Stimulated activated CD8-positive, alpha-beta memory T cell treated with anti-CD3 and anti-CD28 coated beads, Interleukin-7, amount 100 ng/mL, for 1 hour (primary cell): ENCODE measurements at places on chromosomes 7 and 10.

DNA sequence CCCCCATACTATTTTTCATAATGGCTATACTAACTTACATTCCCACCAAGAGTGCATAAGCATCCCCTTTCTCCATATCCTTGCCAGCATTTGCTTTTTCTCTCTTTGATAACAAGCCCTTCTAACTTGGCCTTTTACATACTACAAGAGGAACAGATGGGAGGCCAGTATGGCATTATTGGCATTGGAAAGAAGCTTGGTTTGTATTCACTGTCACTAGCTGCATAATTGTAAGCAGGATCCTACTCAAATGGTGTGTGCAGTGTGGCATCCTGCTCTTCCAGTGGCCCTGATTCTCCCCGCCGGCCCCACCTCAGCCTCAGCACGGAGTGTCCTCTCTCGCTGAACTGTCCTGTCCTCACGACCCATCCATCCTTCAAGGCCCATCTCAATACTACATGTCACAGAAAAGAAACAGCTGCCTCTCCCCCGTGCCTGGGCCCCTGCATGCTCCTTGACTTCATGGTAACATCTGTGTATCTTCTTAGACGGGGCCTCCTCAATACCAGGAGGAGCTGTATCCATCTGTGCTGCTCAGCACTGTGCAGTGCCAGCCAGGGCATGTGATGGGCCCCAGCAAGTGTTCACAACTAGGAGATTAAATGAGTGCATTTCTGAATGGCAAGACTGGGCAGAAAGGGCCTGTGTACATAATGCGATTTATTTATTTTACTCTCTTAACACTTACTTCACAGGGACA is 205.2 kb downstream of the COBL start:
- DNase-seq = no peak

DNA sequence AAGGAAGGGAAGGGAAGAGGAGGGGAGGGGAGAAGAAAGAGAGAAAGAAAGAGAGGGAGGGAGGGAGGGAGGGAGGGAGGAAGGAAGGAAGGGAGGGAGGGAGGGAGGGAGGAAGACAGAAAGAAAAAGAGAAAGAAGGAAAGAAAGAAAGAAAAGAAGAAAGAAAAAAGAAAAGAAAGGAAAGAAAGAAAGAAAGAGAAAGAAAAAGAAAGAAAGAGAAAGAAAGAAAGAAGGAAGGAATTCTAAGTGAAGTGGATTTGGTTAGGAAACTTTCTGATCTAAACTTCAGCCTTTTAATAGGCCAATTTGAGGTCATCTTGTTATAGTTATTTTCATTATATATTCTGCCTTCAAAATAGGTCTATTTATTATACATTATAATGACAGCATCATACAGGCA is 4.3 kb downstream of the CAV2 start:
- DNase-seq = no peak

GRCh38 chr10:12704488-12704887 is 297.0 kb downstream of the CCDC3 start:
- no peak for DNase-seq

DNA sequence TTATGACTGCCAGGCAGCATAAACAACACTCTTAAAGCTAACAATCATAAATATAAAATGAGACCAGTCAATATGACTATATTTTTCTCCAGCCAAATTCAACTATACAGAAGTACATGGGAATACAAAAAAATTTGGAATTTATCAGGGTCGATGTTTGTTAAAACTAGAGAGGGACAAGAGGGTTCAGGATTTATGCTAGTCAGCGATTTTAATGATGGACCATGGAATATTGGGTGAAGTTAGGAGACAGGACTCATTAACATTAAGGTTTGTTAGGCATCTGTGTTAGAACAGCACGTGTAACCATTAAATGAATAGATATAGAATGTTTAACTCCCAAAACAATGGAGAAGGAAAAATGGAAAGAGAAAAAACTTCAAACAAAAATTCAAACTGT is 146.2 kb downstream of the SEM1 start:
- DNase-seq = no peak

DNA sequence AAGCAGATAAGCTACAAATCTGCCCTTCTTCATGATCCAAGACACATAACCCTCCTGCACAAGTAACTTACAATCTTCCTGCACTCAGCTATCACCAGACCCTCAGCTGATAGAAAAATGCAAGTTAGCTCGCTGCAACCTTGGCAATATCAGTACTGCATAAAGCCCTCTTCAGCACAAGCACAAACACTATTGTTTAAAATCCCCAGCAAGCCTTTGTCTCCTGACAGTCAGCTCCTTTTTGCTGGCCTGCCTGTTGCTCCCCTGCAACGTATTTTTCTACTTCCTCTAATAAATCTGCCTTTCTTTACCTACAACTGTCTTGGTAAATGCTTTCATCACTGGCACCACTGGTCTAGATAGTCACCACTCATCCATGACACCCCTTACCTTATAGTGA is 59.8 kb downstream of the BAMBI start:
- no peak for DNase-seq

DNA sequence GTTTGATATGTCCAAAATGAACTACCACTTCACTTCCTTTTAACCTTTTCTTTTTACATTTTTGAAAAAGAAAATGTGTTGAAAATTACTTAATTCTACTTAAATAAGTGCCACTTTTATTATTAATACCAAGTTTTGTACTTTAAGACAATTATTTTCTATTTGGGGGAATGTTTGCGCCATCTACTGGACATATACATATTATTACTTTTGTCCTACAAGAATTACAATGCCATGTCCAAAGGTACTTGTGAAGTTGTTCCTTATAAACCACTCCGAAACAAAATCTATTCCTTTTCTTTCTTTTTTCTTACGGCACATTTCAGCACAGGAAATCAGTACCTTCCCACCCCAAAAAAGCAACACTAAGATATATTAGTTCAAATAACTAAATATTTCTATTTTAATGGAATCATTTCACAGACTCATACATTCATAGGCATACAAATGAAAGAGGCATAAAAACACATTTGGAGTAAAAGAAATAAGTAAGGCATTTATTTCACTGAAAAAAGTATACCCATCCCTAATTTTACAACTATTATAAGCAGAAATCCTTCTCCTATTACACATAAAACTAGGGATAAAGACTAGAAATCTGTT is 169.9 kb downstream of the RNF133 start:
- DNase-seq = no peak

- no peak for DNase-seq
Measured at GRCh38 chr7:5088906-5089305, 43.2 kb downstream of the RBAK start.

GRCh38 chr10:31466313-31466712 is 147.3 kb downstream of the ZEB1 start:
- DNase-seq = no peak

DNA sequence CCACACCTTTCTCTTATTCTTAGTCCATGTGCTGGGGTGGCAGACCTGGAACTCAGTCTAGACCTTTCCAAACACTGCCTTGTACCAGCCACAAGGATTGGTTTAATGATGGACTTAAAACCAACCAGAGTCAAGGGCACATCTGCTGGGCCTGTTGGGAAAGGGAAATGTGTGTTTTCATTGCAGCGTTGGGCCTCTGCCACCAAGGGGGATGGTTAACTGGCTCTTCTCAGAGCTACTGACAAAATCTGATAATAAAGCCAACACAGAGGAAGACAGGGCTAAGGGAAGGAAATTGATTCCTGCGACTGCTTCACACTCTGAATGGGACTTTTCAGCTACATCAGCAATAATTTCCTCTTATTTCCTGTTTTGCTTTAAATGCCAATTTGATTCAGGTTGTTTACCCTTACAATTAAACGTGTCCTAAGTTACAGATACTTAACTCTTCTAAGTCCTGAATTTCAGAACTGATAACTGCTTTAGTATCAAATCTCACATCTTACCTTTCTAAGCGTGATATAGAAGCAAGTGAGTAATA is 68.4 kb upstream of the MALRD1 start:
- DNase-seq = no peak

DNA sequence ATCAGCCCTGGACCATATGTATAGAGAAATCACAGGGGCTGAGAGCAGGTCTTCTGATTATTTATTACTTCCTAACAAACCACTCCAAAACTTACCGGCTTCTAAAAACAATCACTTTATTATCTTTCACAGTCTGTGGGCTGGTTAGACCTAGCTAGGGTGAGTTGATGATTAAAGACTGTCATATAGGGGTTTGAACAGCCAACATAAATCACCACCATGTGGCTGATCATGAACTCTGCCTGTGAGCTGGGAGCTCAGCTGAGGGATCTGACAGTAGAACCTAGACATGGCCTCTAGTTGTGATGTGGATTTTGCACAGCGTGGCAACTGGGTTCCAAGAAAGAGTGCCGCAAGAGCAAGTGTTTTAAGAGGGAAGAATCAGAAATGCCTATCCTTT is 305.4 kb downstream of the CSTF2T start:
- DNase-seq = no peak

- DNase-seq = no peak
Measured at GRCh38 chr7:134419875-134420274, 39.0 kb downstream of the AKR1B1 start.

DNA sequence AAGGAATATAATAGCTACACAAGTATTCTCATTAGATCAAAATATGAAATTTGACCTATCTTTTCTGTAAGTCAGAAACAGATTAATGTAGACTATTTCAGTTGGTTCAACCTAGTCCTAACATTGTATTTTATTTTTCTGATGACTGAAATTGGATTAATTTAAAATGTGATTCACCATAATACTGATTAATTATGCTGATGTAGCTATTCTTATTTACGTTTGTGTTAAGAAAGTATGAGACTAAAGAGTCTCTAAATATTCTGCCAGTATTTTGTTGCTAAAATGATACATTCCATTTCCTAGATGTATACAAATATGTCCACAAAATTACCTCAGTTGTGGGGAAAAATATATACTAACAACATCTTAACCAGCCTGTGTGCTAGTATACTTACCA is 18.3 kb downstream of the MARCHF5 start:
- no peak for DNase-seq

DNA sequence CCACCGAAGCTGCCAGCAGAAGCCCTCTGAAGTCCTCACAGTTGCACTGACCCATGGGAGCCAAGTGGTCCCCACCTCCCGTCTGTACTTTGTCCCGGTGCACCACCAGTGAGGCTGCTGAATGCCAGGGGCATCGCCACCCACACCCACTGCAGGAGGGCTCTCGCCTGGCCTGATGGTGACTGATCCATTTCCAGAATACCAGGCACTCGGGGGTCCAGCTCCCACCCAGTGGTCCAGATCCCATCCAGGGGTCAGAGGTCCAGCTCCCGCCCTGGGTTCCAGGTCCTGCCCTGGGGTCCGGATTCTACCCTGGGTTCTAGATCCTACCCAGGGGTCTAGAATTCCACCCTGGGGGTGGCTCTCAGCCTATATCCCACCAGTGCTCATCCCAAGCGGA is 9.1 kb upstream of the JAKMIP3 start:
- no peak for DNase-seq

- DNase-seq = no peak
Measured at GRCh38 chr7:128190051-128190647, 50.9 kb upstream of the LEP start.

GRCh38 chr7:40717242-40717641 is 582.4 kb downstream of the SUGCT start:
- no peak for DNase-seq
